ENCODE measurements at places on chromosomes 11 and 22.

GRCh38 chr11:17400048-17400775, 11.8 kb upstream of the KCNJ11 start:
- no peak for DNase-seq

- no peak for DNase-seq
Measured at GRCh38 chr11:105324156-105324555, 184.6 kb upstream of the CARD18 start.

DNA sequence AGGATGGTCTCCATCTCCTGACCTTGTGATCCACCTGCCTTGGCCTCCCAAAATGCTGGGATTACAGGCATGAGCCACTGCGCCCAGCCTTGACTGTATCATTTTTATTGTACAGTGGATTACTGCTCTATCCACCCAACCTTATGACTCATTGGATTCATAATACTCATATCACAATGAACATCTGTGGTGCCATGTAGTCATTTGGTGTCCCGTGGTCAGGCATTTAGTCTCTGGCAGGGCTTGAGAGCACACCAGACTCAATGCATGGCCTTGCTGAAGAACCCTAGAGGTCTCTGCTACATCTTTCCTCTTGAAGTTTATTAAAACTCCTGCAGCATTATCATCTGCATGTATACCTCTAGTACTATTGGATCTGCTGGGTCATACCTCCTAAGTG, 98.0 kb upstream of the LDLRAD3 start:
- no peak for DNase-seq

DNA sequence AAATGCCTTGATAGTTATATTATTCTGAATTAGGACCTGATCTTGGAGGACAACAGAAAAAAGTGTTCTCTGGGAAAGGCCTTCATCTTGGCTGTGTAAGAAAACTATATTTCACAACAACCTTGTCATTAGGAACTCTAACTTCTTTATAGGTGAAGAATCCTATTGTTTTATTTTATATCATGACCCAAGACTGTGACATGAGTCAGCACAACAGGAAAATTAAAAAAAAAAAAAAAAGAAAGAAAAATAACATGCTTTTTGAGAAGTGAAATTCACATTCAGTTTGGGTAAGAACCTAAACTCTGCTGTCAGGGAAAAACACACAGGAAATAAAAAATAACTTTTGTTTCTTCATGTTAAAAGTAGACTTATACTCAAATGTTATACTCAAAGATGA, 11.7 kb upstream of the FOLR2 start:
- no peak for DNase-seq

GRCh38 chr22:46763051-46763705, 728 bp downstream of the TBC1D22A start:
- peak; percentile 24 for DNase-seq

DNA sequence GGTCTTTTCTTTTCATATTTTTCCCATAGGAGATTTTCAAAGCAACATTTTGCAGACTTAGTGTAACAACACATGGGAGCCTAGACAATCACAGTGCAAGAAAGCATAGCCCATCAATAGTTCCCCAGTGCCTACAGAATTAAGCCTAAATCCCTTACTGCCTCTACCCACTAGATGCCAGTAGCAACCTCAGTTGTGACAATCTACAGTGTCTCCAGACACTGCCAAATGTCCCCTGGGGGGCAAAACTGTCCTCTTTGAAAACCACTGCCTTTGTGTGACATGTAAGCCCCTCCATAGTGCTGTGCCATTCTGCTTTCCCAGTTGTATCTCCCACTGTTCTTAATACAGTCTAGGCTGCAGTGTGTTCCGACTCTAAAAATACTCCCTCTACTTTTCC, 1329.0 kb downstream of the LRRC4C start:
- no peak for DNase-seq

- DNase-seq: no peak
Measured at GRCh38 chr22:37109242-37109917, at the start of gene TMPRSS6. Gene TMPRSS6, minus strand, starts transcription at chr22:37109713. Its CDS starts 6,296 bp downstream, at chr22:37103417.

GRCh38 chr22:48843640-48844039, 984.0 kb downstream of the BRD1 start:
- DNase-seq: no peak

DNA sequence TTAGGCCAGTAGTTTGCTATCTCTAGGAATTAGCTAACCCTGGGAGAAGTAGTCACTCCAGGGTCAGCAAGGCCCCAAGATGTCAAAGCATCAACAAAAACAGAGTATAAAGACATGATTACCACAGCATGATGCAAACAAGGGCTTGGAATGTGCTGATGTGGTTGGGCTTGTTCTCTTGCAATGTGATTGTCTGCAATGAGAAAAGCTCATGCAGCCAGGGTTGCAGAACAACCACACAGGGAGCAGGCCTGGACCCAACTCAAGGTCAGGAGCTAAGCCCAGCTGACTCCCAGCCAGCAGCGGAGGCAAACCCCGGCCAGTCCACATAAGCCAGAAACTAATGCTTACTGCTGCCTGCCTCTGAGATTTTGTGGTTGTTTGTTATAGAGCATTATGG, 132.4 kb upstream of the ZC3H12C start:
- DNase-seq: no peak

All from GF-D8 (cell line).